Esophagus squamous epithelium (tissue), 5 donors: ENCODE measurements at places on chromosomes 16 and 17.

- DNase-seq = no peak
Measured at GRCh38 chr16:12796498-12796897, 7.2 kb downstream of the CPPED1 start.

DNA sequence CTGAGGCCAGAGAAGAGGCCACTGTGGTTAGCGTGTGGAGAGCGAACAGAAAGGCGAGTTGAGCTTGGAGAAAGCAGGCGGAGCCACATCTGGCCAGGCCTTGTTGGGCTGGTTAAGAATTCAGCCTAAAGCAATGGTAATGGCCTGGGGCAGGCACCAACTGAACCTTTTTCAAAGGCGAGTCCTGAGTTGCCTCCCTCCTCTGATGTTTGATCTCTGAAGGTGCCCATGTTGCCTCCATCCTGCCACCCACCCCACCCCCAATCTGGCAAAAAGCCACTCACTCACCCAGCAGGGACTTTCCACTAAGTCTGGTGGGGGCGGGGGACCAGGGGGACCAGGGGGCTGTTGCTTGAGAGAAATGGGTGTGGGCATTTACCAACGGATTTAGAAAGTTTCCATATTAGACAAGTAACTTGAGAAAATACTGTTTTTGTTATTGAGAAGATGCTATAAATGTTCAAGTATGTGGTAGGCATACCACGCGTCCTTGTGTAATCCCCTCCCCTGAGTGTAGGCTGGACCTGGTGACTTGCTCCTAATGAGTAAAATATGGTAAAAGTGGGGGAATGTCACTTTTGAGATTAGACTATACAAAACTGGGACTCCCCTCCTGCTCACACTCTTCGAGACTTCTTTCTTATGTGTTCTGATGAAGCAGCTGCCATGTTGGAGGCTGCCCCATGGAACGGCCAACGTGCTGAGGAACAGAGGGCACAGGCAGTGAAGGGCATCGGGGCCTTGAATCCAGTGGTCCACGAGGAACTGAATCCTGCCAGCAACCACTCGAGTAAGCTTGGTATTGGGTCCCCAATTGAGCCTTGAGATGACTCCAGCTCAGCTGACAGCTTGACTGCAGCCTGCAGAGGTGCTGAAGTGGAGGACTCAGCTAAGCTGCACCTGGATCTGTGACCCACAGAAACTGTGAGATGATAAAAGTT lies 29.9 kb upstream of the TNS4 start:
- DNase-seq = no peak

DNA sequence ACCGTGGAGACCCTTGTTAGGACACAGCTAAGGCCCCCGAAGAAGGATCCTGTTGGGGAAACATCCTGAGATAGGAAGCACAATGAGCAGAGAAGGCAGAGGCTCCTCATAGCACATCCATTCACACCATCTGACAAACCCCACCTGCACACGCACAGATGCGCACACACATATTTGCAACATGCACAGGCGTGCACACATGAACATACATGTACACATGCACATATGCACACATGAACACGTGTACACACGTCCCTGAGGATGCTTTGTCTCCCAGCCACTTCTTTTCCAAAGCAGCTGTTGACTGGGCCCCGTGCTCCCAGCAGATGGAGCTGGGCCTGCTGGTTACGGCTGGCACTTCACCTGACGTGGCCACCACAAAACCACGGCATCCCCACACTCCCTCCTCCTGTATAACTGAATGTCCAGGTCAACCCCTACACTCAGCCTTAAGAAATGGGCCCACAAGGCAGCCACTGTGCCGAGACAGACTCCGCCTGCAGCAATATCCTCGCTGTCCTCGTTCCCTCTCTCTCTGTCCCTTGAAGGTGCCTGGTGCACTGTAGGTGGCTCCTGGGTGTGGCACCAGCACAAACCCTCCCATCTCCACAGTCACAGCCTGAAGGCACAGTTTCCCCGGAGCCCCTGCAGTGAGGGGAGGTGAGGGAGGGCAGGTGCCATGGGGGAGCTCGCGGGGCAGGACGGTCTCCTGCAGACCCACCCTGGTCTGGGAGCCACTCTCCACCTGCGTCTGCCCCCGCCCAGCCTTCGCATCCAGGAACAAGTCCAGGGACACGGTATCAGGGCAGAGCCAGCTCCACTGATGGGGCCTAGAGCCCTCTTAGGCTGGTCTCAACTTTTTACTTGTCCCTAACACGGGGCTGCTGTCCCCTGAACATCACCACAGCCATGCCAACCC lies 183.0 kb downstream of the RBFOX3 start:
- DNase-seq = no peak

DNA sequence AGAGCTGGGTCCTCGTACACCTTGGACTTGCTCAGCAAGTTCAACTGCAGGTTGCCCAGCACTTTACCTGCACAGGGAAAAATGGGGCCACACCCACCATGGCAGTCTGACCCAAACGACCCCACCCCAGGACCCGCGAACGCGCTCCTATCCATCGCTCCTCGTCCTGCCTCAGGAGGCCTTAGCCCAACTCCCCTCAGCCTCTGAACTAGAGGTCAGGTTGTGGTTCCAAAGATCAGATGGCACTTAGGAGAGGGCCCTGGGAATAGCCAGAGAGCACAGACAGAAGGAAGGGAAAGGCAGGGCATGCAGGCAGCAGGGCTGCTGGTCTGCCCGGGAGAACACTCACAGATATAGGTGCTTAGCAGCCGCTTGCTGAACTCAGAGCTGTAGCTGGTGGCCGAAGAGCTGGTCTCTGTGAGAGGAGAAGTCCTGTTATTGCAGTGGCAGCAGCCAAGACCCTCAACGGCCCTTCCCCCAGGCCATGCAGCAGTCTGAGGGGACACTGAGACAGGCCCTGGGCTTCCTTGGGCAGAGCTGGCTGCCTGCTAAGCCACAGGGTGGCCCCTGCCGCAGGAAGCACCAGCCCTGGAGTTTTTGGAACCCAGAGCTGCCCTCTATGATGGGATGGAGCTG lies 6.9 kb downstream of the ZACN start:
- no peak for DNase-seq

DNA sequence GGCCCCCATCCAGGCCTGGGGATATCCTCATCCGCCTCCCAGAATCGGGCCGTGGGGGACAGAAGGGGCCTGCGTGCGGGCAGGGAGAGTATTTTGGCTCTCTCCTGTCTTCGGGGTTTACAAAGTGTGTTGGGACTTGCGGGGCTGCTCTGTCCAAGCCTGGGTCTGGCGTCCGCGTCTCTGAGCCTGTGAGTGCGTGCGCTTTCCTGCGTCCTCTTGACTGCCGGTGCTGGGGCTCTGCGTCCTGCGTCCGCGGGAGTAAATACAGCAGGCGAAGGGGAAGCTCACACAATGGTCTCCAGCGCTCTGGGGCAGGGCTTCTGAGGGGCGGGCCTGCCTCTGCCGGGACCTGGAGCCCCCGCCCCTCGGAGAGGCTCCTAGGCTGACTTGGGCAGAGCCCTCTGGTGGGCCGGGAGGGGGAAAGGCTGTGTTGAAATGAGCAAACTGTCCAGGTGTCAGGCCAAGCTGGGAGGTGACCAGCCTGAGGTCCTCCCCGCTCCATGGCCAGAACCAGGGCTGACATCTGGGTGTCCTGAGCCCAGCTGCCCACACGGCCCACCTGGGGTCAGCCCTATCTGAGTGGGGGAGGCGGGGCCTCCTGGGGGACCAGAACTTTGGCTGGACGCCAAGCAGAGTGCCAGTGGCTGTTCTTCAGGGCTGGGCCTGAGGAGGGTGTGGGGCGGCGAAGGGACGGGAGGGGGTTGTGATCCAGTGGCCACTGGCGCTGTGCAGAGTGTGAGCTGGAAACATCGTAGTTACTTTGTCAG lies 233.6 kb downstream of the SEC14L1 start:
- DNase-seq = no peak

DNA sequence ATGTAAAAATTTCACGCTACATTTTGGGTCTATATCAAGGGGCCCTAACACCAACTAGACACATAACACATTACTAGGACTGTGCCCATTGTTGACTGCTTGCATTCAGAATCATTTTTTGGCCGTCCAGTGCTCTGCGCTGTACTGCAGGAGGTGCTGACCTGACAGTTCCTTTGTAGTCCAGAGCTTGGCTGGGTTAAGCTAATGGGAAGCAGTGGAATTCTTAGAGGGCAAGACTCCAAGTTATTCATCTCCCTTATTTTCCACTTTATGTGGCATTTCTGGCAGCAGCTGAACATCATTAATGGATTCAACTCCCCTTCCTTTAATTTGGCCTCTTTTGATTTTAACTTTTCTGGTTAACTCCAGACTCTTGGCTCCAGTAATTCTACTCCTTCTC lies 351.7 kb downstream of the CDH8 start:
- DNase-seq = no peak
